ENCODE measurements at places on chromosomes 3 and 15. TPM values are rescaled to one million over a fixed set of nuclear protein-coding genes. Genes with fewer than 3 reads are reported as not detected.

The ZBED2 gene
- total RNA-seq = not detected

The MAP3K13 gene
- 19.3 TPM for total RNA-seq

The GOLGA6B gene
- total RNA-seq = not detected

The PGBD4 gene
- 3.3 TPM for total RNA-seq

The ADAMTSL3 gene
- total RNA-seq = under 0.01 TPM

The PLSCR5 gene
- total RNA-seq = not detected

The TMEM44 gene
- 17.2 TPM for total RNA-seq

The ABHD5 gene
- 23.3 TPM for total RNA-seq

The NPAP1 gene
- total RNA-seq = not detected

The RCN2 gene
- 138 TPM for total RNA-seq

The DENND6A gene
- total RNA-seq = 11.9 TPM

The TBL1XR1 gene
- total RNA-seq = 130 TPM

The PLA2G4F gene
- total RNA-seq = not detected

The PSTPIP1 gene
- not detected for total RNA-seq

The SCAANT1 gene
- total RNA-seq = not detected

The IL5RA gene
- not detected for total RNA-seq

The SEMA6D gene
- total RNA-seq = 0.46 TPM

Data from smooth muscle cell of the umbilical artery (primary cell).